ENCODE measurements at places on chromosomes 11 and 22.

DNA sequence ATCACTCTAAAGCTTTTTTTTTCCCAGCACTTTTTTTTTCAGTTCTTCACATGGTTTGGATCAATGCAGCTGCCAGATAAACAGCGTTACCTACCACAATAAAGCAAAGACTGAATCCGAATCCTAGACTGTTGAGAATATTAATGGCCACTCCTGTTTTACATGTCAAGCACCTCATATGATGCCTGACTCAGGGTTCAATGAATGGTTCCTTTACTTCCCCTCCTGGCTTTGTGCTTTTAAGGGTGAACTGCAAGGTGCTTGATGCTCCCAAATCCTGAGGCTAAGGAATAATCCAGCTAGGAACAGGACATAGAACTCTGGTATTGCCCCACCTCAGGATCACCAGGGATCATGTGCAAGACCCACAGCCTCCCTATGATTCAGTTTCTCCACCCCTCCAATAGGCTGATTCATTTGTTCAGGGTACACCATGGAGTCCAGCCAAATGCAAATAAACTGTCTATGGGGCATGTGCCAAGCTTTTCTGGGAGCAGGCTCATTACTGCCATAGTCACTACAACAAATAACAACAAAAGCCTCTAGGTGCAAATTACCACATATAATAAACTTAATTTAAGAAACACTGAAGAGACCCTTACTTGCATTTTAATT lies 104.3 kb downstream of the GAB2 start:
- no peak for DNase-seq

DNA sequence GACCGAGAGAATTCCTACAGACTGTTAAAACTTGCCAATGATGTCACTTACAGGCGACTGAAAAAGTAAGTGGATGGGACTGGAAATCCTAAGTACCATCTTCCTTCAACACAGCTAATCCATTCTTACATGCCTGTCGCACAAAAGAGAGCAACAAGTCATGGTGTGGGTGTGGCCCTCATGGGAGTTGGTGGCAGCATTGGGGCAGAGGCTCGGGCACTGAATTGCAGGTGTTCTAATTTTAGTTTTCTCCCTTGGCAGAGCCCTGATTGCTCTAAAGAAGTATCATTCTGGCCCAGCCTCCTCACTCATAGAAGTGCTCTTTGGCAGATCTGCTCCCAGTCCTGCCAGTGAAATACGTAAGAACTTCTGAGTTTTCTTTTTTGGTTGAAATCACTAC lies 4.6 kb downstream of the IGHMBP2 start:
- no peak for DNase-seq

- no peak for DNase-seq
Observed at GRCh38 chr11:77799338-77799737, 21.2 kb downstream of the RSF1 start.

DNA sequence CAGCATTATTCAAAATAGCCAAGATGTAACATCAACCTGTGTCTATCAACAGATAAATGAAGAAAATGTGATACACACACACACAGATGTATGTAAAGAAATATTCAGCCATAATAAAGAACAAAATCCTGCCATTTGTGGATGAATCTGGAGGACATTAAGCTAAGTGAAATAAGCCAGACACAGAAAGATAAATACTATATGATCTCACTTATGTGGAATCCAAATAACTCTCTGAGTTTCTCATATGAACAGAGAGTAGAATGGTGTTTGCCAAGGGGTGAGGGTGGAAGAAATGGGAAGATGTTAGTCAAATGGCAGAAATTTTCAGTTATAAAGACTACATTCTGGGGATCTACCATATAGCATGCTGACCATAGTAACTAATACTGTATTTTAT lies 224.2 kb downstream of the GUCY1A2 start:
- no peak for DNase-seq

DNA sequence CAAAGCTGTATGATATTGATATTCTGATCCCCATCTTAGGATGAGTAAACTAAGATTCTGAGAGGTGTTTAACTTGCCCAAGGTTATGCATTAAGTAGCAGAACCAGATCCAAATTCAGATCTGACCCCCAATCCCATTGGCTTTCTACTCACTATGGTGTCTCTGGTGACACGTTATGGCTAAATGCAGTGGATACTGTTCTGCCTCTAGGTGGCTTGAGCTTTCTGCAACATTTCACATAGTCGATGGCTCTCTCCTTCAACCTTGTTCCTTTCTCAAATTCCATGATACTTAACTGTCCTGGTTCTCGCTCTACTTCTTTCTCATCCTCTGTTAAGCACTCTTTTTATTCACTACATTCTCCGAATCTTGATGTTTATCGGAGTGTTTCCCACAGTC lies 9.4 kb downstream of the C11orf97 start:
- no peak for DNase-seq

DNA sequence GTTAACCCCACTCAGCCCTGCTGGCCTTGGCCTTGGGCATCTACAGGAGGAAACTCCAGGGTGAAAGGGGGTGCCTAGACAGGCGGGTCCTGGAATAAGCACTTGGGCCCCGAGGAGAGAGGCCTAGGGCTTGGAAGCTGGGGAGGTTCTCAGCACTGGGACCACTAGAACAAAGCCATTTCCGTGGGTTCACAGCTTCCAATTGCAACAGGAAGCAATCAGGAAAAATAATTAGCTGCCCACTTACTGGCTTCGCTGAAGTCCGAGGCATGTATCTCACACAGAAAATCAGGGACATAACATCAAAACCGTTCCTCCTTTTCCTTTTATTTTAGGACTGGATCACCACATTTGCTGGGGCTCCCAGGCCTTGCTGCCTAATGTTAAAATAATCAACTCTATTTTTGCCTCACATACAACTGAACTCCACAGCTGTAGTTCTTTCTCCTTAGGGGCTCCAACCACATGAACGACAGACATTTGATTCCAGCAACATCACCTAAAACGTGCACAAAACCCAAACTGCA lies 161.1 kb upstream of the GRK3 start:
- DNase-seq, result no peak

DNA sequence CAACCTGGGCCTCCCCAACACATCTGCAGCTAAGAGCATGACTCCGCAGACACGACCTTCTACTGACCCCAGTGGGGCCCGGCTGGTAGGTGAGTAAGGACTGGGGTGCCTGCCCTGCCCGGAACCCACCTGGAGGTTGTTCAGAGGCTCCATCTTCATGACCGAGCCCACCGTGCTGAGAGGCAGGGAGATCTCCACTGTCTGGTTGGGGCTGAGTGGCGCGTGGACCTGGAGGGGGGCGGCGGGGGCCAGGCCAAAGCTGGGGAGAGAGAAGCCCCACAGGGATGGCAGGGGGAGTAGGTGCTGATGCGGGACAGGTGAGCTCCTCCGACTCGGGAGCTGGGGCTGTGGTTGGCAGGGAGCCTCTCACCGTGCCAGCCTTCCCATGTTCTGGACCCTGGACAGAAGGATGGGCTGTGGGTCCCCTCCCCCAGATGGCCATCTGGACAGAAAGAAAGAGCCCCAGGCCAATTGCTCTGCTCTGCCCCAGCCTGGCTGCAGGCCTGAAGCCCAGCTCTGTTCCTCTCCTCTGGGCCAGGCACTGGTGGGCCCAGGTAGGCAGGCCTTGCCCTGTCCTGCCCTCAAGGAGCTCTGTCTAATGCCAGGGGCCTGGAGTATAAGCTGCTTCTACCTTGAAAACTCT lies 16.3 kb upstream of the RASL10A start:
- DNase-seq, result no peak

DNA sequence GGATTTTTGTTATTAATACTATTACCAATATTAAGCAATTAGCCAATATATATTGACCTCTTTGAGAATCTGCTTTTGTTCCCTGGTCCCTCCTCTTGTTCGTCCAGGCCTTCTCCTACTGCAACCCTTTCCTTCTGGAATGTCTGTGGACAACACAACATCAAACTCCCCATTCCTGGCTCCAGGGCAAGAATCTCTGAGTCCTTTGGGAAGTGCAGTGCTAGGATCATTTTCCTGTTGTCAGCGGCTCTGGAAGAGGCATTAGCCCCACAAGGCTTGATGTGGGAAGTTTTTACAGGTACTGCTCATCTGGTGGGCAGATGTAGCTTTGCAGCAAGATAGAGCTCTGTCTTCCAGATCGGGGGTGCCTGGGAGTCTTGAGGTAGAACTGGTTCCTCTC lies 74.3 kb downstream of the RPUSD4 start:
- DNase-seq, result no peak

- no peak for DNase-seq
Observed at GRCh38 chr11:19251577-19251976, 10.8 kb upstream of the E2F8 start.

DNA sequence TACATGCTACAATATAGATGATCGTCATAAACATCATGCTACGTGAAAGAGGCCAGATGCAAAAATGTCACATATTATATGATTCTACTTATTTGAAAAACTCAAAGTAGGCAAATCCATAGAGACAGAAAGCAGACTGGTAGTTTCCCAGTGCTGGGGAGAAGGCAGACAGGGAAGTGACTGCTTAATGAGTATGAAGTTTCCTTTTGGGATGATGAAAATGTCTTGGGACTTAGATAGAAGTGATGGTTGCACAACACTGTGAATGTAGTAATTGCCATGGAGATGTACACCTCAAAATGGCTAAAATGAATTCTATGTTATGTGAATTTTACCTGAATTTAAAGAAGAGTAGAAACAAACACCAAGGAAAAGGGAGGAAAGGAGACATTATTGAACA lies 45.2 kb upstream of the EHF start:
- DNase-seq, result no peak

- DNase-seq, result no peak
Observed at GRCh38 chr11:128625326-128625725, 38.0 kb upstream of the ETS1 start.

Measured in CD4-positive, alpha-beta T cell treated with Interleukin-2 at 100 ng/mL for 4 hours (primary cell).